ENCODE measurements at places on chromosomes 12 and 14.

DNA sequence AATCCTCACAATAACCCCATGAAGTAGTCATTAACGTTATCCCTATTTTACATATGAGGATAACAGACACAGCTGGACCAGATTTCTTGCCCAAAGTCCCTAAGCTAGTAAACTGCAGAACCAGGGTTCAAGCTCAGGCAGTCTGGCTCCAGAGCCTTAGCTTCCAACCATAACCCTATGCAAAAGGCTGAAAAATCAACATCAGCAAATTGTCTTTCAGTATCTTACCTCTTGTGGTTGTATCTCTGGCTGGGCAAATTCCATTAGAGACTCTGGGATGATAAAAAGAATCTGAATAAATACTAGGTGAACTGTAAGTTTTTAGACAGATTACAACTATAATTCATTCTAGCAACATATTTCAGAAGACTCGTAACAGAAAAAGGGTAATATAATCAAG lies 24.7 kb downstream of the CAPRIN2 start:
- no peak for DNase-seq

- DNase-seq: peak; percentile 98
These were observed at the start of gene GOLGA5 for GRCh38 chr14:92793709-92794546. Gene GOLGA5, plus strand, starts transcription at chr14:92794305. Its CDS starts 3,133 bp downstream, at chr14:92797438.

DNA sequence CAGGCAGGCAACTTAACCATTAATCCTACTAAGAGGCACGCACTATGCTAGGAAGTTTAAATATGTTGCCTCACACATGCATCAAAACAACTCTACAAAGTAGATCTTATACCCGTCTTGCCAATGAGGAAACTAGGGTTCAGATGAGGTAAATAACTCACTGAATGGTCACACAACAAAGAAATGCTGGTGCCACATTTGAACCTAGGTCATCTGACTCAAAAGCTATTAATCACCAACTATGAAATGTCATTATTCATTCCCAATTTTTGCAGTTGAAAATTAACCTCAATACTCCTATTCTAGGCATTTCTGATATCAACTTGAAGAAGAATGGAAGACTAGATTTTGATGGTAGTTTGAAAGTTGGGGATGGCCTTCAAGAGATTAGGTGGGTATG lies 2.8 kb upstream of the PYROXD1 start:
- no peak for DNase-seq

DNA sequence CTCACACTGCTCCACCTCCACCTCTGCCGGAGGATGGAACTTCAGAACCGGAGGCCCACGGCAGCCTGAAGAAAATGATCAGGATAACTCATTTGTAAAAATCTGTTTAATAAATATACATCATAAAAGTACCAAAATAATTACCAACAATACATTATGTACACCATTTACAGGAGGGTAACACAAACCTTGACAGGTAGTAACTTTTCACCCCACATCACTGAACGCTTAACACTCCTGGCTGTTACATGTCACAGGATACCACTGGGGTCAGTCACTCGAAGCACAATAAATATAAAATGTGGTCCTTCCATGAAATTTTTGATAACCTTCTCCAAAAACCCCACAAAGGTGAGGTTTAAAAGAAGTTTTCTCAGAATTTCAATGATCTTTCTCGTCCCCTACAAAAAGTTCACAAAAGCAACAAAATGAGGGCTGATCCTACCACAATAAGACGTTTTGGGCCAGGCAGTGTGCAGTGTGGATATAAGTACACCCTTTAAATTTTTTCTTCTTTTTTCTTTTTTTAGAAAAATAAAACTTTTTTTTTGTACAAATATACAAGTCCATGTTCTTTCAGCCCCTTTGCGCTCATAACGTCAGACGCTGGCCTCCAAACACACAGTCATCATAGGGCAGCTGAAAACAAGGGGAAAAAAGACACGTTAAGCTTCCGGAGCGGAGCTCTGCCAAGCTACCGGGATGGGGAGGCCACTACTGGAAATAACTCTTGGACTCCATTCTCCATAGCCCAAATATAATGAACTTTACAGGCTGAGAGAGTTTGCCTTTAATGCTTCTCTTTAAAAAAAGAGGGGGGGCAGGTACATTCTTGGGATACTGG lies 2.9 kb downstream of the NFKBIA start:
- peak; percentile 30 for DNase-seq

GRCh38 chr12:49059299-49060171 lies 1.1 kb downstream of the KMT2D start:
- DNase-seq: peak; percentile 24

- no peak for DNase-seq
These were observed 148.5 kb upstream of the FBXO33 start for GRCh38 chr14:39580696-39581095.

GRCh38 chr14:33528655-33529054 lies 422.2 kb downstream of the EGLN3 start:
- DNase-seq: no peak

GRCh38 chr12:69266036-69266635 lies 26.8 kb downstream of the CPSF6 start:
- DNase-seq: no peak

GRCh38 chr12:108653082-108653516 lies 19.4 kb upstream of the SELPLG start:
- no peak for DNase-seq

DNA sequence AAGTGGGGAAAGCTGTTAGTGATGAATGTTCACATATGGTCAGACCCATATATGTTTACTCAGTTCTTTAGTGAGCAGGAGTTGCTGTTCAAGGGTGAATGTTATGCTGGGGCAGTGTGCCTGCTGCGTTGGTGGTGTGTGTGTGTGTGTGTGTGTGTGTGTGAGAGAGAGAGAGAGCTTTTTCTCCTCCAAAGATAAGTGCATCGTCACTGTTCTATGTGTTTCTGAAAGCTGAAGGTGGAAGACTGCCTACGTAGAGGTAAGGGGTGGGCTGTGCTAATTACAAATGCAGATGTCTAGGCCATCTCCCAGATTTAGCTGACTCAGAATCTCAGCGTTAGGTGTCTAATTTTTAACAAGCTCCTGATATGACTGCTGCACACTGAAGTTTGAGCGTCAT lies 10.5 kb downstream of the GABARAPL1 start:
- DNase-seq: no peak

DNA sequence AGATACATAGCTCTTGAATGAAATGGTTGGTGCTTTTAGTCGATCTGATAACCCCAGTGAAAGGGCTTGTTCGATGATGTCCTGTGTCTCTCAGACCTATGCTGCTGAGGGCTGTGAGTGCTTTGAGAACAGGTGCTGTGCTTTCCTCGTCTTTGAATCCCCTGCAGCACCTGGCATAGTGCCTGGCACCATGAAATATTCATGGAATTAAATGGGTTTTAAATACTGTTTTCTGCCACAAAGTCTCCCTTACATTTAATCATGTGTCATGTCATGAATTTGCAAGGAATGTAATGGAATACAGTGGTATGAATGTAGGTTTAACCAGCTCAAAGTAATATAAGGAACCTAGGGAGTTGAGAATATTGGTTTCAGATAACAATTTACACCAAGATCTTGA lies 220.5 kb upstream of the PRICKLE1 start:
- no peak for DNase-seq

DNA sequence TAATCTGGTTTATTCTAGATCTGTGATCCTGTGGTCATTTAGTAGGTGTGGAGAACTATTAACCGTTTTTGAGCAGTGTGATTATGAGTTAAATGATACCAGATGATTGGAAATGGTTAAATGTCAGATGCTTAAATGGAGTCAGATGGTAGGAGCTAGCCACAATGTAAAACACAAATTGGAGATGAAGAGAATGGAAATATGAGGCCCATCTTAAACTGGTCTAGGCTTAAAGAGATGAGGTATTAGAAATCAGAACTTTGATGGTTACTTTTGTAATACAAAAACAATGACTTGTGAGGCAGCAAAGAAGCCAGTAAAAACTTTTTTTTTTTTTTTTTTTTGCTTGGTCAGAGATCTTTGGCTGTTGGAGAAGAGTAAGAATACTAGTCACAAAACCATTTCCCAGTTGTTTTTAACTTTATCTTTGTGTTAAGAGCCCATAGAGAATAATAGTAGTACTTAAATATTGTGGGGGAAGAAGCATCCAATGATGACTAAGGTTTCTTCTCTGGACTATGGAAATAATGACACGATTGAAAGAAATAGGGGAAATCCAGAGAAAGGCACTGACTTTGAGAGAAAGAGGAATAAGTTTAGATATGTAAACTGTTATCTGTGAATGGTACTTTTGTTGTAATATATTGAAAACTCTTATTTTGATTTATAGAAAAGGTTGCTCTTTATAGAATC lies 95.9 kb downstream of the WNK1 start:
- no peak for DNase-seq

DNA sequence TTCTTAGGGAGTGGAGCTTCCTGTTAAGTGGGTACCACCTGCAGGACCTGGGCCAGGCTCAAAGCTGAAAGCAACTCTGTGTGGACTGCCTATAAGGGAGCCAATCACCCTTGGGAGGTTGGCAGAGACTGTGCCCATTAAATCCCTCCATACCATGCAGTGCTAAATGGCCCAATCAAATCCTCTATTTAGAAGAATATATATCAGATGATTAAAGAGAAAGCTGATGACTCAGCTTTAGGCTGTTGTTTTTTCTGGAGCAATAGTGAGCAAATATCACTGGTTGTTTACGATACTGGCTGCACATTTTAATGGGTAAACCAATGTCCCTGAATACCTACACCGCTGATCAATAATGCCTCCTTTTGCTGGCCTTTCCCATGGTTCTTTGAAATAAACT lies 101.3 kb downstream of the TMX1 start:
- no peak for DNase-seq

GRCh38 chr12:26701604-26702215 lies 131.3 kb downstream of the ITPR2 start:
- no peak for DNase-seq

DNA sequence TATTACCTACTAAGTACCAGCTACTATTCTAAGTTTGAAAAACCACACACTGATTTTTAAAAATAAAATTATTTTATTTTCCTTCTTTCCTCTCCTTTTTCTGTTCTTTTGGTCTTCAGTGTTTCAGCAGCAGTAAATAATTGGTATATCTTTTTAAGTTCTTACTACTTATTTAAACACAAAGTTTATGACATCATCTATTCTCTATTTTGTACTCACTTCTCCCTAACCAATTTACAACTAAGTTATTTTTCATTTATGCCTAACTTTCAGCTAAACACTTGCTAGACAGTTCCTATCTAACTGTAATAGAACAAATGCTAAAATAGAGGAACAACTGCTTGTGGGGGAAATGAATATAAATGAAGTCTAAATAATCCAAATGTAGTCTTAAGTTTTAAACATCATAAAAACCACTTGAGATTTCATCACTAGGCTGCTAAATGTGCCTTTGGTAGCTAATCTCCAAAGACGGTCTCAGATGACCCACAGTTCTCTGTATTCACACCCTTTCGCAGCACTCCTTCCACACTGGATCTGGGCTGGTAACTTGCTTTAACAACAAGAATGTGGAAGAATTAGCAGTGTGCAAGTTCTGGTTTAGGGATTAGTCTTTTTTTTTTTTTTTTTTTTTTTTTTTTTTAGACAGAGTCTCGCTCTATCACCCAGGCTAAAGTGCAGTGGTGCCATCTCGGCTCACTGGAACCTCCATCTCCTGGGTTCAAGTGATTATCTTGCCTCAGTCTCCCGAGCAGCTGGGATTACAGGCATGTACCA lies 41.0 kb downstream of the TFCP2 start:
- DNase-seq: no peak

GRCh38 chr12:79514730-79515529 lies 175.8 kb downstream of the PAWR start:
- DNase-seq: no peak

- no peak for DNase-seq
These were observed 114.2 kb downstream of the DAD1 start for GRCh38 chr14:22474730-22475351.

DNA sequence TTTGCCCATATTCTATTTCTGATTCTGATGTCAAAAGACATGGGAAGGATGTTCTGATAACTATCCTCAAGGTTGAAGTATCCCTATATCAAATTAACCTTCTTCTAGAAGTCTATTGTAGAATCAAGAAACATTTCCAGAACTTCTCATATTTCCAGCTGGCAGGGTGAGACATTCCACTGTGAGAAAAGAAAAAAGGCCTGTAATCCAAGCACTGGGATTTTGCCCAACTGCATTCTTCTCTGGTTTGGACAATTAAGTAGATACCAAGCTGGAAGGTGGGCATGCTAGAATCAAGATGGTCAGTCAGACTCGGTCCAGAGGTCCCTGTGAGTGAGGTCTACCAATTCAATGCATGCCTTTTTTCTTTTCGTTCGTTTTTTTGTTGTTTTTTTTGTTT lies 60.9 kb downstream of the MAP3K9 start:
- no peak for DNase-seq
